Stimulated activated CD8-positive, alpha-beta memory T cell treated with anti-CD3 and anti-CD28 coated beads, Interleukin-2, amount 100 ng/mL, for 48 hours (primary cell): ENCODE measurements at places on chromosomes 13 and 19.

DNA sequence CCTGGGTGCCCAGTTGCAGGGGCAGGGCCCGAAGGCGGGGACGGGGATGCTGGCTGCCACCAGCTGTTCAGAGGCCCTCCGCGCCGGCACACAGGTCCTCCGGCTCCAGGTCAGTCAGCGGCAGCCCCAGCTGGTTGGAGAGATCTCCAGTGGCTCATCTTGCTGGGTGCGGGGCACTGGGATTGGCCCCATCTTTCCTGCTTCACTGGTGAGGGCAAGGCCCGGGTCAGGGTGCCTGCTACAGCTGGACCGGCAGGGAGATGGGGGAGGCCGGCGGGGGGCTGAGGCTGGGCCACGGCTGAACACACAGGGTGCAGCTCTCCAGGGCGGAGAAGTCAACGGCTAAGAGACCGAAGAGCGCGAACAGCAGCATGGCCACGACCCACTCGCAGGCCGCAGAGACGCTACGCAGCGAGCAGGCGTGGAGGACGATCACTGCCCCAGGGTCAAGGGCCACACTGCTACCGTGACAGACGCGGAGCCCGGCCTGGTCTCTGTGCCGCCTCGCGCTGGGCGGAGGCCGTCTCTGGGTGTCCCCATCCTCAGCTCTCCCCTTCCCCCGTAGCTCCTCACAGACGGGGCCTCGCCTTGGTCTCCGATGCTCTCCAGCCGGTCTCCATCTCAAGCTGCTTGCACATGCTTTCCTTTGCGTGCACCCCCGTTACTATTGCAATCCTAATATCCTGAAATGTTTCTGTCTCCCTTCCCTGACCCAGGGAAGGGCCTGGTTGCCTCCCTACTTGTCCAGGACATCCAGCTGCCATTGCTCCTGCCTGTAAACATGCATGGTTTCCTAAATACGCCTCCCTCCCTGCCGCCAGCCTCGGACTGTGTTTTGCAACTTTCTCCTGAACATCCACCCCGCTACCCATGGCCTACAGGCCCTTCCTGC, 12.3 kb downstream of the TMEM150B start:
- no peak for DNase-seq

DNA sequence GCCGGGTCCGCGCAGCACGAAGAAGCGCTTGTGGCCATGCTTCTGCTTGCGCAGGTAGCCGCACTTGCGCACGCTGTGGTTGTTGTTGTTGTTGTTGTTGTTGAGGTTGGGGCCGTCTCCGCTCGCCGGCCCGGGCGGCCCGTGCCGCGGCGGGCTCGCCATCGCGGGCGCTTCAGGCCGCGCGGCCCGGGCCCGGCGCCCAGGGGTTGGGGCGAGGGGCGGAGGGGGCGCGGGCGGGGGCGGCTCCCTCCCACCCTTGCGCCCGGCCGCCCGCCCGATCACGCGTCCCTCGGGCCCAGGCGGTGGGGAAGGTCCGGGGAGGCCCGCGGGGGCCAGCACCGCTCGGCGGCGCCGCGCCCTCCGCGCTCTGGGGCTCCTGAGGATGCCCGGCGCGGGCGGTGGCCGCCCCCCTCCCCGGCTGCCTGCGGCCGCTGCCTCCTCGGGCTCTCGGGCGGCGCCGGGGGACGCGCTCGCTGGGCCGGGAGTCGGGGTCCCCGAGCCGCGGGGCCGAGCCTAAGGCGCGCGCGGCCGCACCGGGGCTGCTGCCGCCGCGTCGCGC, 412 bp downstream of the IRS2 start:
- DNase-seq, result no peak

- DNase-seq, result no peak
Measured at GRCh38 chr19:33740811-33741396, 55.8 kb upstream of the KCTD15 start.

- no peak for DNase-seq
Measured at GRCh38 chr13:110575322-110576069, 14.0 kb upstream of the RAB20 start.

DNA sequence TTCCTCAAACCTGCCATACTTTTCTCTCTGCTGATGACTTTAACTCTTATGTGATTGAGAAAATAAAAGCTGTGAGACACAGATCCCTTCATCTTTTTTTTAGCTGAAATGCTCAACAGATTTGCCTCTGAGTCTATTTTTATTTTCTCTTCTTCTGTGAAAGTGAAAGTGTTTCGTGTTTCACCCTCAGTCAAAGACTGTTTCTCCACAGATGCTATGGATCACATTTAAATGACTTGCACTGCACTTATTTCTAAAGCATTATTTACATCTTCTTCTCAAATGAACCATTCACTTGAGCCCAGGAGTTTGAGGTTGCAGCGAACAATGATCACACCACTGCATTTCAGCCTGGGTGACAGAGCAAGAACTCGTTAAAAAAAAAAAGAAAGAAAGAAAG, 890.1 kb upstream of the PCDH20 start:
- DNase-seq, result no peak

DNA sequence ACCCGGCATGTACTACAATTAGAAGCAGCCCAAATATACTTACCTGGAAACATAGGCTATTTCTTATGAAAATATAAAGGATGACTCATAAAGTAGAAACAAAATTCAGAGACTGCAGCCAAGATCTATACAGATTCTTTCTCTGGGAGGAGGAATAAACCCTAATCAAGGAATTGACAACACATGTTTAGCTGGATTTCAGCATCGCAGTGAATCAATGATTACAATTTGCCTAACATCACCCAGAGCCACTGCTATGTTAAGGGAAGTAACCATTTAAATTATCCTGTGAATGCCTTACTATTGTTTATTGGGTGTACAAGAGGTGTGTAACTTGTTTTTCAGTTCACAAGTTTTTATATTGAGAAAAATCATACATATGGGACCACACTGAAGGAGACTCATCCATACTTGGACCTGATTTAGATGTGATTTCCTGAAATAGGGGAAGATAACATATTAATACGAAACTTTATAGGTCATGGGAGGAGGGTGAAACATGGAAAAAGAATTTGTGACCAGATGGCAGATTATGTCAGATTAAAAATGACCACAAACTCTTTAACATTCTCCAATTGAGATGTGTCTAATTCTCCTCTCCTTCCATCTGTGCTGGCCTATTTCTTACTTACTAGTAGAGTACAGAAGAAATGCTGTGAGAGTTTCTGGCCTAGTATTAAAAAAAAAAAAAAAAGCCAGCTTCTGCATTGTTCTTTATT, 1168.4 kb downstream of the SLITRK1 start:
- no peak for DNase-seq

- no peak for DNase-seq
Measured at GRCh38 chr19:14871619-14872230, 14.2 kb downstream of the OR7A17 start.

GRCh38 chr19:14494910-14495671, 836 bp downstream of the GIPC1 start:
- no peak for DNase-seq

- DNase-seq, result no peak
Measured at GRCh38 chr19:41395355-41395754, 1.8 kb downstream of the EXOSC5 start.

DNA sequence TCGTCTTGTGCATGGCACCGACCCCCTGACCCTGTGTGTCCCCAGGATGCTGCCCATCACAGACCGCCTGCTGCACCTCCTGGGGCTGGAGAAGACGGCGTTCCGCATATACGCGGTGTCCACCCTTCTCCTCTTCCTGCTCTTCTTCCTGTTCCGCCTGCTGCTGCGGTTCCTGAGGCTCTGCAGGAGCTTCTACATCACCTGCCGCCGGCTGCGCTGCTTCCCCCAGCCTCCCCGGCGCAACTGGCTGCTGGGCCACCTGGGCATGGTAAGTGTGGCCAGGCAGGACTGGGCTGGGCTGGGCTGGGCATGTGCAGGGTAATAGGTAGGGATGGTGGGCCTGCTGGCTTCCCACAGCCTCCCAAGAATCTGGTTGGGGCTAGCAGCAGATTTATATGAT, 17.0 kb downstream of the CYP4F22 start:
- DNase-seq, result no peak

DNA sequence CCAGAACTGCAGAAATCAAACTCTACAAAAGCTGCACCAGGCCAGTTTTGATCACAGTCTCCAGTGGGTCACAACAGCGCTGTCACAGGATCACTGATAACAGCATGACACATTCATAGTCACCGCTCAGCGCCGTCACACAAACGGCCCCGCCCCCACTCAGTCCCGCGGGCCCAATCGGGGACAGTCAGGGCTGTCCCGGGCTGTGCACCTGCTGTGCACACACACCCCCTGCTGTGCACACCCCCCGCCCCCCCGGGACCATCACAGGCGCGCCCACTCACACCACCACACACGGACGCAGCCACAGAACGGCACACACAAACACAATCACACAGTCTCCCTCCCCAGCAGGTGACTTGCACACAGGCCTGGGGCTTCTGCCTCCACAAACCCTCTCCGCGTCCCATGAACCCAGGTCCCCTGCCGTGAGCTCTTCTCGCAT, 435 bp upstream of the ZNF382 start:
- DNase-seq, result peak; percentile 82

- DNase-seq, result no peak
Measured at GRCh38 chr13:101691341-101691860, 238.9 kb downstream of the ITGBL1 start.

DNA sequence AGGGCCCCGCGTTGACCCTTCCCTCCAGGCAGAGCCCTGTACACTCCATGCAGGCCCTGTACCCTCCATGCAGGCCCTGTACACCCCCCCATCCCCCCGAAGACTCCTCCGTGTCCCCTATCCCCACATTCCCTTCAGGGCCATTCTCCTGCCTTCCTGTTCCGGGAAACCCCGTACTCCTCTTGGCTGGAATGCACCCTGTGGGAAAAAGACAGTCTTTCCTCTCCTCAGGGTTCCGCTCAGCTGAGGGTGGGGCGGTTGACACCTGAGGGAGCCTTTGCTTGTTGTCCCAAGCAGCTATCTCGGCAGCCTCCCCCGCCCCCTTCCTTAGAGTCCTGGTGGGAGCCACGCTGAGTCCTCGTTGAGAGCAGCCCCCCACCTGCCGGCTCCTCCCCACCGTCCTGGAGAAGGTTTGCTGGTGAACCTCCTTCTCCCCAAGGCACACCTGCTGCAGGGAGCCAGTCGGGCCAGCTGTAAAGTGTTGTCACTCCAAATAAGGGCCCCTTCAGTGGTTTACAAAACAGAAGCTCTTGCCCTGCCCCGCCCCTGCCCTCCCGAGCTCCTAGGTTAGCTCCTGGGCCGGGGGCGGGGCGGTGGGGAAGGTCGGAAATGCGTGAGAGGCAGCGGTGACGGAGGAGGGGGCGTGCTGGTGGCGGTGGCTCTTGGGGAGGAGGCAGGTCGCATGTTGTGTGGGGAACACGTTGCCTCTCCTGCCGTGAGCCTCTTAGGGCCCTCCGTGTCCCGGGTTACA, 1.5 kb downstream of the GNA11 start:
- DNase-seq, result no peak

- no peak for DNase-seq
Measured at GRCh38 chr13:106382534-106382933, 152.9 kb downstream of the EFNB2 start.

- peak; percentile 34 for DNase-seq
Measured at GRCh38 chr19:34269968-34270621, 15.7 kb downstream of the GARRE1 start.

DNA sequence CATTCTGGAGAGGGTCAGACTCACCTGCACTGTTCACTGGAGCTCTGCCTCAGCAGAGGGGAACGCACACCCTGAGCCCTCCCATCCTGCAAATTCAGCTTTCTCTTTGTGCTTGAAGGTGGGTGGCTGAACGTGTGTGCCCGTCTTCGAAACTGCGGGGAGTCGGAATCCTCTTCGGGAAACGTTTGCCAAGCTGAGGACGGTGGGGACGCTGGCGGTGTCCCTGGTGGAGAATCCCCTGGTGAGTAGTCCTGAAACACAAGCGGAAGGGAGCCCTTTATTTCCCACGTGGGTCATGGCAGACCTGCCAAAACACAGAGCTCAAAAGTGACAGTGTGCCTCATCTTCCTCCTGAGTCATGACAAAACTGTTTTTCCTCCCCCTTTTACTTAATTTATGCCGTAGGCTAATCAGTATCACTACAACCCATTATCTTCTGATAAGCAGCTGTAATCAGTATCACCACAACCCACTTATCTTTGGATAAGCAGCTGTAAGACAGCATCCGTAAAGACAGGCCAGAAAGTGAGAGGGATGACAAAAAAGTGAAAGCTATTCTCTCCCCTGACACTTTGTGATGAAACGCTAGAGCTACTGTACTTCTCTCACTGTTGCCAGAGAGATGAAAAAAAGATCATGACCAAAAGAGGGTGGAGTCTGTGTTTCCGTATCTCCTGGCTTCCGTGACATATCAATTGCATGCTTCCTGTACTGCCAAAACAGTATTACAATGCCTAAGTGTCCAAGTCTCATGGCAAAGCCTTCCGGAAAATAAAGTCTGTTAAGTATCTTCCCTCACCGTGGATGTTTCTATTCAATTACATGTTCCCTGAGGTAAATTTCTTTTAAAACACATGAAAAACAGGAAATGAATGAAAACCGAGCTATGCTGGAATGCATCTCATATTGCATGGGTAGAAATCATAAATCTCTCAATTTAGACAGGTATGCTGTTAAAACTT, 155.5 kb downstream of the TBC1D4 start:
- DNase-seq, result no peak

DNA sequence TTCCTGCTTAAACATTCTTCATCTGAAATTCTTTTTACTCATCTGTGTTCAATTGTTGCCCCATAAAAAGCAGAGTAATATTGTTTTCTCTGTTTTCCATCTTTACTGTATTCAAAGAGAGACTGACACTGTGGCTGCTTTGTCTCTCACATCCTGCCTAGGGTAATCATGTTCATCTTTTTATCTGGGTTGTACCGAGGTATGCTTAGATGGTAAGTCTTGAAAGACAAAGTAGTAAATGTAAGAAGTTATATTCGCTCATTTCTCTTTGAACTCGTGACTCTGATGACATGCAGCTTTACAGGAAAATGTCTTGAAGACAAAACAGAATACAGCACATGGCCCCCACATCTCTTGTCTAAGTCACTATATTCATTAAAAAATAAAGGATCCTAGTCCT, 20.0 kb upstream of the CYSLTR2 start:
- DNase-seq, result no peak

- DNase-seq, result no peak
Measured at GRCh38 chr19:7961920-7962626, 18.6 kb upstream of the TIMM44 start.
